Sciatic nerve (tissue), 2 donors: ENCODE measurements at places on chromosomes 4 and X.

GRCh38 chr4:118801895-118802575 lies 33.9 kb downstream of the SEC24D start:
- DNase-seq = no peak

- no peak for DNase-seq
These were observed 32.3 kb downstream of the MED28 start for GRCh38 chr4:17646693-17647092.

DNA sequence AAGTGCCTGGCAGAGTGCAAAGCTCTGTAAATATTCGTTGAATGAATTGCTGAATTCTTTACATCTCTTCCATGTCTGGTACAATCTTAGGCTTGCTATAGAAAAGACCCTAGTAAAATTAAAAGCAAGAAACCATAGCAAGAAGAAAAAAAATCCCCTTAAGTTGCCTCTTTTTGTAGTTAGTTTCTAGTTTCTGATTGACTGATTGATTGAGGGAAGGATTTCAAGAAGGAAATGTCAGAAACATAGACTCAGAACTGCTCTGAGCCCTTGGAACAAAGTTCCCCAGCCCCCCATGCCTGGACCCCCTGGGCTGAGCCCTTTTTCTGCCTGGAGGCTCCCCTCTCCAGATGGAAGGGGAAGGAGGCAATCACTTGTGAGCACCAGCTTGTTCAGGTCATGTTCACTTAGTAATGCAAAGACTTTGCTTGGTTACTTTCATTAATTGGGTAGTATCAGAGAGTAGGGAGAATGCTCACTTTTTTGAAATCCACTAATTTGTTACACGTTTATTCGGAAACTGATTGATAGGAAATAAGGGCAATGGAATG lies 35.6 kb downstream of the DAPP1 start:
- no peak for DNase-seq

- DNase-seq = no peak
These were observed 90.2 kb upstream of the PDLIM3 start for GRCh38 chr4:185625503-185625902.

- no peak for DNase-seq
These were observed 32.4 kb downstream of the ADH7 start for GRCh38 chr4:99402765-99403164.

- no peak for DNase-seq
These were observed 340.9 kb upstream of the CTSO start for GRCh38 chr4:156294577-156294976.

- no peak for DNase-seq
These were observed 81.3 kb upstream of the TMEM33 start for GRCh38 chr4:41853973-41854372.

- no peak for DNase-seq
These were observed 8.0 kb upstream of the FNIP2 start for GRCh38 chr4:158760866-158761265.

- DNase-seq = no peak
These were observed at the start of gene KLHL4 for GRCh38 chrX:87517571-87518141. Gene KLHL4 (plus strand): TSS chrX:87517802. CDS start chrX:87517894, 92 bp downstream.

- no peak for DNase-seq
These were observed 8.0 kb downstream of the FAM241A start for GRCh38 chr4:112153211-112153791.

GRCh38 chrX:19827088-19827487 lies 60.3 kb downstream of the SH3KBP1 start:
- DNase-seq = no peak

- no peak for DNase-seq
These were observed 46.7 kb upstream of the BTC start for GRCh38 chr4:74840936-74841509.

DNA sequence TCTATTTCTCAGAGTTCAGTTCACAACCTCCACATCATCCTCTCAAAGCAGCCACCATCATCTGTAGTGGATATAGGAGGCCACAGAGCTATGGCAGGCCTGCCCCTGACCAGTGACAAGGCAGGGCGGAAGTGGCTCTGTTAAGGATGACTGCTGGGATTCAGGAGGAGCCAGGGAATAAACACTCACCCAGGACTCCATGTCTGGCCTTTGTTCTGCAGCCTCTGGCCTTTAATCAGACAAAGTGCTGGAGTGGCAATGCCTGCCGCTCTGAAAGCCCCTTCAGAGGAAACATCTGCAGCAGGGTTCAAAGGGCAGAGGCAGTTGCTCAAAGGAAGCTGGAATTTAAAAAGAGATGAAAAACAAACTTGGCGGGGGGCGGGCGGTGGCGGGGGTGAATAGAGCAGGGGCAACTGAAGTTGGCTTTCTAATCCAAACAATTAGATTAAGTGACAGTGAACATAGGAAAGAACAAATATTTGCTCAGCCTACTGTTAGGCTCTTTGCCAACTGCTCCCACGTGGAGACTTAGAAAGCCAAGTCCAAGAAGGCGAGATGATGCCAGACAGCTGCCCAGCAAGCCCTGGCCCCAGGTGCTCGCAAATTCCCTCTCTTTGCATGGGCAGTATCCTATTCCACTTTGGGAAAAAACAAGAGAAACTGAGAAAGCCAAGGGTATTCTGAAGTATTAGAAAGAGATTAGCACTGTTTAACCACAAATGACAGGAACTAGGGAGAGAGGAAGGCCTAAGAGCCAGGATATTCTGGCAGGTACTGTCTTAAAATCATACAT lies 5.5 kb downstream of the MPP1 start:
- no peak for DNase-seq

DNA sequence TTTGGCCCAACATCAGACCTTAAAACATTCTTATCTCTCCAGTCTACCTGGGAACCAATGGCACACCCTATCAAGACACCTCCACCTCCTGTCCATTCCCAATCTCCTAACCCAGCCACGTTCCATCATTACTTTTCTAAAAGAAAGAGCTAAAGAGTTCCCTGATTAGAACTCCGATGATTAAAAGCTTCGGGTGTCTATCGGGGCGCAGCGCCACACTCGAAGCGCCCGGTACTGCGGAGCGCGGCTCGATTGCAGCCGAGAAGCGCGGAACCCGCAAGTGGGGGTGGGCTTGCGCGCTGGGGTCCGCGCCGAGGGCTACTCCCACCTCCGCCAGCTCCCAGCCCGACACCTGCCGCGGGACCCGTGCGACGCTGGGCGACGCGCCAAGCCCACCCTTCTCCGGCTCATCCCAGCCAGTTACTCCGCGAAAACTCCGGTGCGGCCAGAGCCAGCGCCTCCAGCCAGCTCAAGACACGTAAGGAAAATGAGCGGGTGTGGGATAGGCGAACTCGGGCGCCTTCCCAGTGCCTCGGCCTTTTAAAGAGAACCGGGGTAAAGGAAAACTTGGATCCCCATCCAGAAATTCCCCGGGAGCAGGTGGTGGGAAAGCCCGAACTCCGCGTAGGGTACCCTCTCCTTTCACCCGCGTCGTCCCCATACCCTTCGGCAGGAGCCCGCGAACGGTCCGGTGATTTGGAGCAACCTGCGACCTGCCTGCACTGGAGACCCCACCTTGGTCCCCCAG lies 593 bp downstream of the NPY1R start:
- DNase-seq = no peak

GRCh38 chr4:57424232-57424897 lies 314.2 kb upstream of the IGFBP7 start:
- DNase-seq = no peak

DNA sequence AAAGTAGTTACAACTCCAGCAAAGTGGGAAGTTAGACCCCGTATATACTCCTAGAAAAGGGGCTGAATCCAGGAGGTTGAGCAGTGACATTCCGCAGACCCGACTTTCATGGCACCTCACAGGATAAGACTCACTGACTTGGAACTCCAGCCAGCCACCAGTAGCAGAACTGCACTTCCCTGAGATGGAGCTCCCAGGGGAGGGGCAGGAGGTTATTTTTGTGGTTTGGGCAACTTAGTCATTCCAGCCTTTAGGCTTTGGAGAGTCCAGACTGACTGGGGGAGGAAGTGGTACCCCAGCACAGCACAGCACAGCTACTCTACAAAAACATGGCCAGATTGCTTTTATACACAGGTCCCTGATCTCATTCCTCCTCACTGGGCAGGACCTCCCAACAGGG lies 319.1 kb downstream of the PCDH19 start:
- DNase-seq = no peak

- DNase-seq = no peak
These were observed 57.8 kb downstream of the SOD3 start for GRCh38 chr4:24853142-24853541.

GRCh38 chr4:16591272-16591826 lies 307.1 kb downstream of the LDB2 start:
- DNase-seq = no peak

DNA sequence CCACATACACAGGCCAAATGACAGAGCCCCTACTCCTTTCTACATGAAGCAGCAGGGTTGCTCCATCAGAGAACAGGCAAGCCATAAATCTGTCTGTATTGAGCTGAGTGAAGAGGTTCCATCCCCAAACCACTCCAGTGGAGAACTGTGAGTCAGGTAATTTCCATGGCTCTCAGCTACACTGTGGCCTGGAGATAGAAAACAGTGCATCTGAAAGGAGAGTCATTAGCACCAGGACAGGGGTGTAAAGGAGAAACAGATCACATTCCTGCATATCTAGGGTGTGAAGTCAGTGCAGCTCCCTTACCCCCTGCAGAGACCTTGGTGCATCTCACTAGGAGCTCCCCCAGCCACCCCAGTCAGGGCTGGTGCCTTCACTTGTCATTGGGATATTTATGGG lies 314.7 kb downstream of the CHIC1 start:
- no peak for DNase-seq

- DNase-seq = no peak
These were observed 38.3 kb downstream of the PF4 start for GRCh38 chr4:73943555-73943954.

- DNase-seq = no peak
These were observed 14.3 kb downstream of the TENM3 start for GRCh38 chr4:182257503-182257902.
